ENCODE measurements at places on chromosomes 1 and 21.
A peak's percentile ranks its signal among the peaks of the same experiment; 100 is the strongest.

DNA sequence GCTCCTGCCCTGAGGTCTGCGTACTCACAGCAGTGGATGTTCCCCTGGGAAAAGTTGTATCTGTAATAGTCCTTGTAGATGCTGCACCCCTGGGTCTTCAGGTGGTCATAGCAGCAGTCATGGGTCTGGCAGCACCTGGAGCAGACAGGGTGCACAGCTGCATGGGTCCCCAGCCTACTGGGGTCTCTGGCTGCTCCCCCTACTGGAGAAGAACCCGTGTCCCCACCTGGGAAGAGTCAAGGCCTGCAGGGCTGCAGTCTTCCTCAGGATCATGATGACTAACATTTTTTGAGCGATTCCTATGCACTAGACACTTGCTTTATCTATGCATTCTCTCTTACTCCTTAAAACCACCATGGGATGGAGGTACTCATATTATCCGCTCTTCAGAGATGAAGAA, 3.9 kb downstream of the PLA2G2D start:
- no peak for DNase-seq

DNA sequence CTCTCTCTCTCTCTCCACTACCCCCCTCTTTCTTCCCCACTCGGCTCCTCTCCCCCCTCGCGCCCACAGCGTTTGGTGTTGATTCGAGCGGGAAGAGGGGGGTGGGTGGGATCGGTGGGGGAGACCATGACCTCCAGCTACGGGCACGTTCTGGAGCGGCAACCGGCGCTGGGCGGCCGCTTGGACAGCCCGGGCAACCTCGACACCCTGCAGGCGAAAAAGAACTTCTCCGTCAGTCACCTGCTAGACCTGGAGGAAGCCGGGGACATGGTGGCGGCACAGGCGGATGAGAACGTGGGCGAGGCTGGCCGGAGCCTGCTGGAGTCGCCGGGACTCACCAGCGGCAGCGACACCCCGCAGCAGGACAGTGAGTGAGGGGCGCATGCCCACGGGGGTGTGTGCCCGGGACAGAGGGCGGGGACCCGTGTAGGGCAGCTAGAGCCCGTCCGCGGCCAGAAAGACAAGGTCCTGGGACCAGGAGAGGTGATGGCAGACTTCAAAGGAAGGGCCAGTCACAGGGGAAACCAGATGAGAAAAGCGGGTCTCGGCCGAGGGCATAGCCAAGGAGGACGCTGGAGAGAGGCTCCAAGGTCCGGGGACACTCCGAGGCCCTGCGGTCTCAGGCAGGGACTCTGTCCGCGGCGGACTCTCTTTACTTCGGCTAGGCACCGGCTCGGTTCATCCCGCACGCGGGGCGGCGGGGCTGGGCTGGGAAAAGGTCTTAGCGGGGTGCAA, at the start of gene PRRX1:
TSS of gene PRRX1 (plus strand) at position 39 of the 735 bp plus-strand sequence. CDS start at position 127, 88 bp downstream.
- no peak for DNase-seq

DNA sequence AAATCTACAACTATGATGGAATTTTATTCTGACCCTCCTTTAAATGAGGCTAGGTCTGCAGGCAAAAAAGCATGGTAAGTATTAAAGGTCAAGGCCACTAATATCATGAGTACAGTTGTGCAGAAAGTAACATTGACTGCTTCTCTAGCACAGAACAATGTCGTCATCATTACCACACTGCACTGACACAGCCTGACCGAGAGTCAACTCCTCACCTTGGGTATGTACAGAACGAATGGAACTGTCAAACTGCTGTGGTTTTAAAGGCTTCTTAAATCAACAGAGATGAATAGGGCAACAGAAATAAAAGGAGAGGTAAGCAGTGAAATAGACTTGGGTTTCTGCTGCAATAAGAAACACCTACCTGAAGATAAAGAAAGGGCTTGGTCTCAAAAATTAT, 88.8 kb downstream of the TBX15 start:
- no peak for DNase-seq

DNA sequence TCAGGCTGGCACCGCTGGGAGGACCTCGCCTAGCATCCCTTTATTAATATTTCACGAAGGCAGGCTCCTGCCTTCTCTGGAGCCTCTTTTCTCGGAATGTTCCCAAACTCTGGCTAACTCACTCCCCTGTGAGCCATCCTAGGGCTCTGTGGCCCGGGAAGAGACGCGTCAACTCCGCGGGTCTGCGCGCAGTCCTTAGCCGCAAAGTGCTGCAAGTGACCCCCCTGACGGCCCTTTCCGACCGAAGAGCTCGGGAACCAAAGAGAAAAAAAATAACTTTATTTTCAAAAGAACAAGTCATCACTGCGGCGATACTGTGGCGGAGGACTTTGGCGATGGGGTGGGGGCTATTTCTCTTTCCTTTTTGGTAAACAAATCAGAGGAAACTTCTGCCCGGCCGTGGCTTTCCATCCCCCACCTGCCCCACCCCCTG, 14.6 kb downstream of the NR5A2 start:
- no peak for DNase-seq

DNA sequence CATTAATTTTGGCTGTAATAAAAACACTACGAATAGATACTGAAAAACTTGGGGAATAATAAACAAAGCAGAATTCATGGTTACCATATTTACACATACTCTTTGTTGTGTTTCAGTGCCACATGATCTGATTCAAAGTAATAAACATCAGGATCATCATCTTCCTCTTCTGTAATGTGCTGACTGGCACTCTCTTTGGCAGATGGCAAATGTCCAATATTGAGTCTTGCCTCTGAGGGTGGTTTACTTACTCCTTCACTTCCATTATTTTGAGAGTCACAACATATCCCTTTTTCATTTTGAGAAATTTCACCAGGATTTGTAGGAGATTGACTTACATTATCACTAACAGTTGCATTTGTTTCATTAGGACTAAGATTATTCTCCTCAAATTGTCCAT, 50.7 kb downstream of the ZZZ3 start:
- no peak for DNase-seq

DNA sequence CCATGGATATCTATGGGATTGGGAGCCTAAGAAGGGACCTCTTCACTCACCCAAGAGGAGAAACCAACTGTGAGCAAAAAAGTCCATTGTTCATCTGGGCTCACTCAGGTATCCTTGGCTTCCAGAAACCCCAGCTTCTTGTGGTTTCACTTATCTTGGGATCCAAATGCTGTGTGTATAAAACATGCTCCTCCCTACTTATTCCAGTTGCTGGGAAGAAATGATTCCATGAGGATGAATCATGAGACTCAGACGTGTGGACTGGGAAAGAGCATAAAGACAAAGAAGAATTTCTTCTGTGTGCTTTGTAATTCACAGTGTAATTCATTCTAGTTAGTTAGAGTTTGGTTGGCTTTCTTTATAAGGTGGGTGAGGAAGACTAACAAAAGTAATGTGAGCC, 283.7 kb downstream of the ZNF648 start:
- DNase-seq: no peak

DNA sequence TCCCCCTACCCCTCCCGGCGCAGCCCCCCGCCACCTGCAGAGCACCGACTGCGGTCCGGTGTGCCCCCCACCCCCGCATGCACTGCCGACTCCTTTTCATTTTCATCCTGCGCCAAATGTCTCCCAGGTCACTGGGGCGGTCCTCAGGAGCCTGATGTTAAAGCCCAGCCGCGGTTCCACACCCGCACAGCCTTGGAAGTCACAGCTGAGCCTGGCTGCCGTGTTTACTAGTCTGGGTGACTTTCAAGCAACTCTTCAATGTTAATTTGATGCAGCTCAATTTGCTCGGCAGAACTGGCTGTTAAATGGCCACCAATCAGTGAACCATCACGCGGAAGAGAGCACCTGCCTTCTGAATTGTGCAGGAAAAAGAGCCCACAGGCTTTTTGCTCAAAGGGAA, 27.2 kb downstream of the THAP3 start:
- DNase-seq: no peak

DNA sequence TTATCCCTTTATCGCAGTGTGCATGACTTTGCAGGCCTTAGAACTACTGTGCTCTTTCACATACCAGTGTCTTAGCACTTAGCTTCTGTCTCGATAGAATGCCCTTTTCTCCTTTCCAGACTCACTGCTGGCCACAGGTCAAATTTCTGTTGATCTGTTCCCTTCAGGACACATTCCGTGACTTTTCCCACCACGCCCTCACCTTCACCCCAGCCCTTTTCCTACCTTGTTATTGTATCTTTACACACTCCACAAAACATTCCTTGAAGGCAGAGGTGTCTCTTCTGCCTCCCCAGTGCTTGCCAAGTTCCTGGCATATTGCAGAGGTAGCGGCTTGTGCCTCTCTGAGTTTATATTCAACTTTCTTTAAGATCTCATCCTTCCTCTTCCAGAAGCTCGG, 3.7 kb upstream of the IGSF9 start:
- no peak for DNase-seq

DNA sequence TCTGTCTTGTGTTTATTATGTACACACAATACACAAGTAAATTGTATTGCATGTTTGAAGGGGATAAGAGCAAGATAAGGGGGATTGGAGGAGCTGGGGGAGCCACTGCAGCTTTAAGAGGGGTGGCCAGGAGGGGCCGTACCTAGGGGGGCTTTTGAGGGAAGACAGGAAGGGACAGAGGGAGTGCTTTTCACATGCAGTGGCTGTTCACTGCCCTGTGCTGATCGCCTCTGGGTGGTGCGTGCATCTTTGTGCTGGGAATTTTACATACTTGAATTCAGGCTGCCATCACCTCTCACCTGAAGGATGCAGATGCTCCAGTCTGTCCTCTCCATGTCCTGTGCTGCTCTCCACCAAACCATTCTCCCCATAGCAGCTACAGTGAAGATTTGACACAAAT, 179.5 kb downstream of the PTPRU start:
- no peak for DNase-seq

DNA sequence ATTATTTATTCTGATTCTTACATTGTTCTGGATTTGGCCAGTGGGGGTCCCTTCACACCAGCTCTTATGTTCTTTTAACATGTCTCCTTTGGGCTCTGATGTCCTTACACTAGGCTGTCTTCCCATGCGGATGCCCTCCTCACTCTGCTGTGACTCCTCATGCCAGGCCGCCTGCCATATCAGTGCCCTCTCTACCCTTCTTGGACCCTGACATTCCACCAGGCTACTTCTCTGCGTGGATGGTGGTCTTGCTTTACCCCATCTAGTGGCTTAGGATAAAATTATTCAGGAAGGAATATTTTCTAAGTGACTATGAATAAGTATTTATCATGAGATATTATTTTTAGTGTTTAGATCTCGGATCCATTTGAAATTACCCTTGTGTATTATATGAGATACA, 21.2 kb downstream of the ATF6 start:
- no peak for DNase-seq

GRCh38 chr1:208446271-208446691, 202.1 kb upstream of the PLXNA2 start:
- no peak for DNase-seq

DNA sequence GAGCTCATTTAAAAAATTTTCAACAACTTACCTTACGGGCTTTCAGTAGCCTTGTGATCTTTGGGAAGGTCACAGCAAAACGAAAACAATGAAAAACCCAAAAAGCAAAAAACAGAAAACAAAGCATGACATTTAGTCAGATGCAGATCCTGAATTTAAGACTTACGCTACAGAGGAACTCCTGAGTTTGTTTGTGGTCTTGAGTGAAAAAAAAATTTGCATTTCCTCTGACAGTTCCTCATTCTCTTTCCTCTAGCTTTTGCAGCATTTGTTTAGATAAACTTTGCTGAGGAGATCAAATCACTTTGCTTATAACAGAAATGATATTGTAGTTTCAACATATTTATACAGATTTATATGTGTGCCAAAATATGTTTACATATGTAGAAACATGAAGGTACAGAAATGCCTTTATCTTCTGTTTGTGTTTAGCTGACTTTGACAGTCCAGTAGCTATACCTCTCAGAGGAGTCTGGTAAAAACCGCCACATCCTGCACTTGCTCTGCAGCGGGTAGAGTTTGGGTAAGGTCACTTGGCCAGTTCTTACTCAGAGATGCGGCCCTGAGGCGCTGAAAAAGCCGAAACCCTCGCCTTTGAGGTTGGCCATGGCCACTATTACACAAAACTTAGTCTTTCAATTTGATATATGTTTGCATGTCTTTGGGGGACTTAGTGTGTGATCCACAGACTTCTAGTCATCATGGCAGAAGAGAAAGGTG, 142.5 kb downstream of the TNR start:
- peak; percentile 46 for DNase-seq

DNA sequence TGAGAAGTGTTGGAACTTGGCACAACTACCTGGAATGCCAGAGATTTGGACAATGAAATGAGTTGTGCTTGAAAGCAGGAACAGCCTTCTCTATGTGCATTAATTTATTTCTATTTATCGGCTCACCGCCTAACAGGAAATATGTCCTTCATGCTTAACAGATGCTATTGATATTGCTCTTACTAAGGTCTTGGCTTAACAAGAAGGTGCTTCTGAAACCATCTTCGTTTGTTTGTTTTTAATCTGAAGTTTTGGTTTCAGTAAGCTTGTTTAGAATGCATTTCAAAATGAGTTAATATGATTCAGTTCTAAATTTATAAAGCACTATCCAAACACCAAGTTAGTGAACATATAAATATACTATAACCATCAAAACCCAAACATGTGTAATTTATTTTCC, 898.3 kb upstream of the B3GALT2 start:
- DNase-seq: no peak

- no peak for DNase-seq
Measured at GRCh38 chr21:46061950-46062349, 36.0 kb upstream of the COL6A2 start.
